ENCODE measurements at places on chromosomes 4 and X. TPM values are rescaled to one million over a fixed set of nuclear protein-coding genes. Genes with fewer than 3 reads are reported as not detected.
A peak's percentile ranks its signal among the peaks of the same experiment; 100 is the strongest.

Gene EFHC2
- 3.0 TPM for total RNA-seq

Gene AFP
- not detected for total RNA-seq

- DNase-seq, result no peak
Observed at GRCh38 chrX:123169247-123169901, 14.7 kb upstream of the GRIA3 start.

- DNase-seq, result no peak
Observed at GRCh38 chrX:103910430-103910829, 52.0 kb upstream of the TMSB15B start.

DNA sequence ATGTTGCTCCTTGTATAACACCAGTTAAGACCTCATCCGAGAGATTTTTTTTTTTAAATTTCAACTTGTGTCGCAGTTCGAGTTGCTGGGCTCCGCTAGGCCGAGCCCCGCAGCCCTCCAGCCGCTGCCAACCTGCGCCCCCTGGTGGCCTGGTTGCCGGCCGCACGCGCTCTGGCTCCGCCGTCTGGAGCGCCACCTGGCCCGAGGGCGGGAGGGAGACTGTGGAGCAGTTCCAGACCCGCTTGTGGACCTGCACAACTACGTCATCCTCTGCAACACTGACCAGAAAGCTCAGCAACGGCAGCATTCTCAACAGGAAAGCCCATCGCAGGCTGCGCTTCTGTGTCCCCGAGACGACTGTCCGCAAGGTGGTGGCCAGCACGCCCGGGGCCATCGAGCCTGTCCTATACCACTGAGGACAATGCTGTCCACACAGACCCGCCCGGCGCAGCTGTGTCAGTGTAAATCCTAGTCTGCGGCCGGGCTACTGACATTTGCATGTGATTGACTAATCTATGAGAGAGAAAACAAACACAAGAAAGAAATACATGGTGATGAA is 39.1 kb downstream of the ARL9 start:
- DNase-seq, result peak; percentile 93
